ENCODE measurements at places on chromosomes 7 and 10.

- DNase-seq: no peak
Observed at GRCh38 chr10:61398366-61399129, 54.6 kb downstream of the TMEM26 start.

DNA sequence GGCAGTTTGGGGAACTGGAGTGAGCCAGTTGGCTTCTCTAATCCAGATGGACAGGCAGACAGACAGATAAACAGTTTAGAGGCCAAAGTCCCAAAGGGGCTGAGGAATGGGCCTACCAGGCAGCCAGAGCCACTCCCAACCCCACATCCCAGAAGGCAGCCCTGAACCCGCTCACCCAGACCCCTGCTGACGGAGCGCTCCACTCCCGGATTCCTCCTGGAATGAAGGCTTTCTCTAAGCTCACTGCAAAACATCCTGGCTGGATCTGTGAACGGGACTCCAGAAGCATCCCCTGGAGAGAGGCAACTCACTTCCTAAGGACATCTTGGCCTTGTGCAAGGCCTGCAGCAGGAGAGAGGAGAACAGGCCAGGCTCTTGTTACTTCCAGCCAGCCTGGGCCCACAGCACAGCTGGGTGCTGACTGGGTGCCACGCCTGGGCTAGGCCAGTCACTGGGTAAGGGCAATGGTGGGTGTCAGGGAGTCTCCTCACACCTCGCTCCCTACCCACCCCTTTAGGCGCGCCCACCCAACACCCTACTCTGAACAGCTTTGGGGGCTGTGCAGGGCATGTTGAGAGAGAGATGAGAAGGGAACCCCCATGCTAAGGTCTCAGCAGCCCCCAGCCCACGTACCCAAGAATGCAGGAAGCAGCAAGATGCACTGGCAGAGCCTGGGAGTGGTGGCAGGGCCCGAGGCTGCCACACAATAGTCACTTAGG is 168.6 kb upstream of the ZMIZ1 start:
- DNase-seq: no peak

DNA sequence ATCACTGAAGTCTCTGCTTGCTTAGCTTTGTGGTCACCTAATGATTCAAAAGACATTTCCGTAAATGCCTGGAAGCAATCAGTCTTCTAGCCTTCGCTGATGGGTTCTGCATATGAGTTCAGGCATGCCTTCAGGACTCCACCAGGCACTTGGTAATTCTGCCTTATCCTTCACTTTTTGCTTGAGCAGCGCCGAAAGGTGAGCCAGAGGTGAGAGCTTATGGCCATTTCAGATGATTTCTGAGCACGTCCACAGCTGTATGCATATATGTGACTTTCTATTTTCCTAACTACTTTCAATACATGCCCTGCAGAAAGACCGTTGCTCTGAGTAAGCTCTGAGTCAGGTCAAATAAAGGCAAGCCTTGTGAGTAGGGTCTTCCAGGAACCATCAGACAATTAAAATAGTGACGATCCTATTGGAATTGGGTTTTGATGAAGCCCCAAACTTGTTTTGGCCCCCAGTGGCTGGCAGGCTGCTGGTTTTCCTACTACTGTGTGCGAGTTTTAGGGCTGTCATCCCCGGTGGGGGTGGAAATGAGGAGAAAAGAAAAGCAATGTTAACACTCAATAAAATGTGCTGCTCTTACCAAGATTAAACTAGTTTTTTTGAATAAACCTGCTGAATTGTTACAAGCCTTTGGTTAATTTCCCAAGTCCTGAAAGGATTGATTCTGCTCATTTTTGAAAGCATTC is 154.4 kb upstream of the AKR1E2 start:
- DNase-seq: no peak

DNA sequence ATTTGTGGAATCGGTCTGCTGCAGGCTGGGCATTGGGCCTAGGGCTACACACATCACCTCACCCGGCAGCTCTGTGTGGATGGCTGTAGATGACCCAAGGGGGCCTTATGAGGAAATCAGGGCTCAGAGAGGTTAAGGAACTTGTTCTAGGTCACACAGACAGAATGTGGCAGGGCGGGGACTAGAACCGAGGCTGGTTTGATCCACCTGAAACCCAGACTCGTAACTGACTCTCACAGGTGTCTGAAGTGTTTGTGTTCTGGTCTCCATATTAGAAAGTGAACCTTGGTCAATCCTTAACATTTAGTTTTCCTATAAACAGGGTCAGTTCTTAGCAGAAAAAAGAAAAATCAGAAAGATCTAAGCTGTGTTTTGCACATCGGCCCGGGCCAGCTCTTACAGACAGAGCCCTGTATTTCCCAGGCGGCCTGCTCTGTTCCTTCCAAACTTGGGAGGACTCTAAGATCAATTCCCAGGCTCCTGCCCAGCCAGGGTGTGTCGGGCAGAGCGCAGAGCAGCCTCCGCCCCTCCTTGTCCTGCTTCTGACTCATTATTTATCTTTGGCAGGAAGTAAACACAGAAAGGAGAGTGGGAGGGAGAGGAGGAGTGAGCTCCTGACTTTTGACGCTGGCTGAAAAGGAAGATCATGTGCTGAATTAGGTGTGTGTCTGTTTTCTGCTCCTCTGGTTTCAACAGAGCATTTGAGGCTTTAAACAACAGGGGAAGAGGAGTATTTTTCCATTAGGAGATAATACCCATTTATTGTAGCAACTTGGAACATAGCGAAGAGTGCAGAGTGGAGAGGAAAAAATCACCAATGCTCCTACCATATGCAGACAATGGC is 74.1 kb downstream of the TACC2 start:
- DNase-seq: peak; percentile 77

DNA sequence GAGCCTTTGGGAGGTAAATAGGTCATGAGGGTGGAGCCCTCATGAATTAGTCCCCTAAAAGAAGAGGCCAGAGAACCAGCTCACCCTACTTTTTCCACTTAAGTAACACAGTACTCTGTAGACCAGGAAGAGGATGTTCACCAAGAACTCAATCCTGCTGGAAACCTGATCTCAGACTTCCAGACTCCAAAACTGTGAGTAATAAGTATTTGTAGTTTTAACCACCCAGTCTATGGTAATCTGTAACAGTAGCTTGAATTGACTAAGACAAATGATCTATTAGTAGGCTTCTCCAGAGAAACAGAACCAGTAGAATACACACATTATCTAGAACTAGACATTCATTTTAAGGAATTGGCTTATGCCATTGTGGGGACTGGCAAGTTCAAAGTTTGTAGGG is 51.5 kb downstream of the ANKMY2 start:
- DNase-seq: no peak

DNA sequence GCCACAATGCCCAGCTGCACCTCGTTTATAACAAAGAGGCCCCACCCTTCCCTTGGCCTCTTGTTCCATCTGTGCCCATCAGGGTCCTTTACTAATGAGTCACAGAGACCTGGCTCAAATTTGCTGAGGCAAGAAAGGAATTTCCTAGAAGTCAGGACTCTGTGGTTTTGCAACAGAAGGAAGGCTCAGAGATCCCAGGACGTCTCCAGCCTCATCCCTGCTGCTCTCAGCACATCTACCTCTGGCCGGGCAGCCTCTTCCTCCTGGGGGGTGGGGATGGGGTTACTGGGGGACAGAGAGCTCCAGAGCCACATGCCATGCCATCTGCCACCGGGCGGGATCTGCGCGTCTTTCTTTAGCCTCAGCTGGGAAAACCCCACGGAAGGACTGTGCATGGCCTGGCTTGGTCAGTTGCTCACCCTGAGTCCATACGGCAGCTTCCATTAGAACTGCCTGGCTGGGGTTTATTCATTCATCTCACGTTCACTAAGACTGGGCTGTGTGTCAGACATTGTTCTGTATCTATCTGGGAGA is 41.9 kb upstream of the PSMG3 start:
- peak; percentile 16 for DNase-seq

GRCh38 chr10:59181668-59182067 is 5.2 kb downstream of the PHYHIPL start:
- DNase-seq: no peak

DNA sequence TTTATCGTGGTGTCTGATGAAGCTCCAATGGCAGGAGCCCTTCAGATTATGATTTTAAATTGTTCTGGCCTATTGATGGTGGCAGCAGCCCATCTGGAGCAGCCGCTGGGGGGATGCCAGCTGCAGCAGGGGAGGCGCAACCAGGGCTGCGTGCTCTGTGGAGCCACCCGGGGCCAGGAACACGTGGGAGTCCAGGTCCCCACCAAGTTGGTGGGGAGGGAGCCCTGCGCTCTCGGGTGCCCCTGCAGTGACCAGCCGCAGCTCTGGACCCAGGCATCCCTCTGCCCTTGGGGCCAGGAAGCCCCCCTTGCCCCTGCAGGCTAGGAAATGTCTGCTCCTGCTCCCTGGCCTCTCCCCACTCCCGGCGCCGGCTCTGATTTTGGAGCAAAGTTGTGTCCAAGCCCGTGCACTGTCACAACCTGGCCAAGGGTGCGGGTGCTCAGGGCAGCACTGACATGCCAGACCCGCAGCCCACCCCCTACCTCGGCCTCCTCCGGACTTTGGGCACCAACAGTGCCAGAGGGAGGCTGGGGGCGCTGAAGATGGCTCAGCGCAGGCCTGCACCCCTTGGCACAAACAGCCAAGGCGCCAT is 147.2 kb upstream of the ADO start:
- no peak for DNase-seq

GRCh38 chr10:6766131-6766801 is 186.2 kb upstream of the PRKCQ start:
- no peak for DNase-seq

DNA sequence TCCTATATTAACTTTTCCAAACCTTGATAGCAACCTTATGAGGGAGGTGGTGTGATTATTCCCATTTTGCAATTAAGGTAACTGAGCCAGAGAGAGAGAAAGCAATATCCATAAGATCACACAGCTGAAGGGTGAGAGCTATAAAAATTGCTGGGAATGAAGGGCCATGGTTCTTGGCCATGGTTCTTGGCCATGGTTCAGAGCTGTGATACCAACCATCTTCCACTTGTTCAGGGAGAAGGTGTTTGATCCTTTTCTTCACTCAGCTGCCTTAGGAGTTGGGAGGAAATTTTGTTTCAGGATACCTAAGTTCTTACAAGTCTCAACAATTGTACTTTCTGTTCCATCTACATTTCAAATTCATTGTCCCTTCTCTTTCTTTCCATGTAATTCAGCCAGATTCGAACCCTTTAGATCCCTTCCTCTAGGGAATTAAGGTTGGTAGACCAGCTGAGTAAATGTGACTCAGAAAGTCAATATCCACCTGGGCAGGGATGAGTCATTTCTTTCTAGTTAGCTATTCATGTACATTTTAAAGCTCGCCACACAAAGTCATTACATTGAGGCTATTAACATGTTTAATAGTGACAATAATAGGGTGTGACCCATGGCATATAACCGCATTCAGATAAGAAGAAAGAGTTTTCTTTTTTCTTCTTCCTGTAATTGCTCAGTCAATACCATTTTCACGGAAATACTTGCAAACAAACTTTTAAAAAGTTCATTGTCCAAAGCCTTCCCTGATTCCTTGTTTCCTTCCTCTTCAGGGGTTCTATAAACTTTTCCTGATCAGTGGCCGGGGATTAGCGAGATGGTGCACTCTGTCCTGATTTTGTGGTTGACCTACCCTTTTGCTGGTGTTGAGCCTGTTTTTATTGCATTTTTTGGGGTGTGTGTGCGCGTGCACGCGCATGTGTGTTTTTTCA is 143.4 kb downstream of the TCF7L2 start:
- DNase-seq: no peak

DNA sequence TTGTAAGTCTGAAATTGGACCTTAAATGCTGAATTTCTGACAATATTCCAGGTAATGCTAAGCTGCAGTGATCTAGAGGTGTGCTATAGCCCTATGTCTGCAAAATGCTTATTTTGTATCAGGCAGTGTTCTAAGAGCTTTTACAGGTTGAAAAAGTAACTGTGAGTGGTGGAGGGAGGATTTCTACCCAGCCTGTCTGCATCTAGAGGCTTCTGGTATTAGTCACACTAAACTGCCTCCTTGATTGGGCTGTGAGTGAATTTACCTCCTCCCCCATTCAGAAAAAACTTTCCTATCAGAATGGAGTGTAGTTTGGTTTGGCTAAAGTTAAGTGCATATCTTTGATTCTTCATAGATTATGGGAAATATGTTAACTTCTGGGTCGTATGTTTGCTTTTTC is 56.8 kb downstream of the BBS9 start:
- DNase-seq: no peak

DNA sequence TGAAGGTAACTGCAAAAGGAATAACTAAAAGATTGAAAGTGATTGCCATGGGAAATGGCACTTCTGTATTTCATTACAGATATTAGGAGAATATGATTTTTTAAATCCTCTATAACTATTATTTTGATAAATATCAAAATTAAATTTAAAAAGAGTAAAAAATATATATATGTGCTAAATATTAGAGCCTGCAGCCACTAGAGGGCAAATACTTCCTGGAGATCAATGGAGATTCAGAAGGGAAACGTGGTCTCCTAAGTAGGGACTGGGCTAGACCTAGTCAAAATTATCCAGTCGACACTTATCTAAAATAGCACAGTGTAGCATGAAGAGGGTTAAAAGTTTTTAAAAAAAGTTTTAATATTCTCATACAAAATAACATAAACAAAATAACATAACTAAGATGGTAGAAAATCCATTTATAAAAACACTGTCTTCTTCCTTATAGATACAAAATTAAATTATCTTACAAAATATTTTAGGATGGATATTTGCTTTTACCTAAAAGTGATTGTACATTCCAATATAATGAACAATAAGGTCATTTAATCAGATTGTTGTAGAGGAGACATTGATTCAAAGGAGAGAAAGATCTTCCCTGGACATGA is 434.3 kb downstream of the MDFIC start:
- DNase-seq: no peak

- DNase-seq: no peak
Observed at GRCh38 chr10:56472978-56473377, 111.9 kb upstream of the ZWINT start.
